ENCODE measurements at places on chromosomes 1 and 21.
A peak's percentile ranks its signal among the peaks of the same experiment; 100 is the strongest.

DNA sequence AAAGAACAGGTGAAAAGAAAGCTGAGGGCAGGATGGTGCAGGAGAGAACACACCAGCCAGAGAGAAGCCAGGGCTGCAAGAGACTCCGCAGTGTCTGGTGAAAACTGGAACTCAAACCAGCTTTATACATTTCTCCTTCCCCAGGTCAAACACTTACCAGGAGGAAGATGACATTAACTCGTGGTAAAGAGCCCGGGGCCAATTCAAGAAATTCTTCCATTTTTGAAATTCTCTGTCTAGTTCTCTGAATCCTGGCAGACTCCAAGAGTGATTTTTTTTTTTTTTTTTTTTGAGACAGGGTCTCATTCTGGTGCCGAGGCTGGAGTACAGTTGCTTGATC, 25.8 kb upstream of the SIPA1L2 start:
- no peak for DNase-seq

GRCh38 chr1:195831789-195832188, 776.5 kb downstream of the KCNT2 start:
- no peak for DNase-seq

DNA sequence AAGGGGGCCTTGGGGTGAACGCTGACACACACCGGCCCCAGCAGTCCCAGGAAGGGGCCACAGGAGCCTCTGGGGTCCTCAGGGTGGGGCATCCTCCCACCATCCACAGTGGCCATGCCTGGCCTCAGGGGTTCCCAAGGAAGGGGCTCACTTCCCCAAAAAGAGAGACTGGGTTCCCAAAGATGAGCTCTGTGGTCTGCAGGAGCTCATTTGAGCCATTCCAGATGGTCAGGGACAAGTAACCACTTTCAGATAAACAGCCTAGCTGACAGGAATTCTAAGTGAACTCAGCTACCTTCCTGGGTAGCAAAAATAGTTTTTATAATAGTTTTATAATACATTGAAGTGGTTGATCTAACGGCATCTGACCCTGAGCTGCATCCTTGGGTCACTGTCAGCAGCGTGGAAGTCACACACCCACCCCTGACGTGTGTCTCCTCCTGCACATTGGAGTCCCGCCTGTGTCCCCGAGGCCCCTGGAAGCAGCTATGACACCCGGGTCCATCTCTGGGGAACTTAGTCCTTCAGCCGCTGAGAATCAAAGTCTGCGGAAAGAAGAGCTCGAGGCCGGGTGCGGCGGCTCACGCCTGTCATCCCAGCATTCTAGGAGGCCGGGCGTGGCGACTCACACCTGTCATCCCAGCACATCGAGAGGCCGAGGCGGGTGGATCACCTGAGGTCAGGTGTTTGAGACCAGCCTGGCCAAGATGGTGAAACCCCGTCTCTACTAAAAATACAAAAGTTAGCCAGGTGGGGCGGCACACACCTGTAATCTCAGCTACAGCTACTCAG, 5.7 kb upstream of the TMEM240 start:
- DNase-seq = no peak

- DNase-seq = no peak
These were observed 41.2 kb upstream of the LBR start for GRCh38 chr1:225469051-225469450.

- DNase-seq = no peak
These were observed 44.3 kb downstream of the INAVA start for GRCh38 chr1:200938955-200939354.

DNA sequence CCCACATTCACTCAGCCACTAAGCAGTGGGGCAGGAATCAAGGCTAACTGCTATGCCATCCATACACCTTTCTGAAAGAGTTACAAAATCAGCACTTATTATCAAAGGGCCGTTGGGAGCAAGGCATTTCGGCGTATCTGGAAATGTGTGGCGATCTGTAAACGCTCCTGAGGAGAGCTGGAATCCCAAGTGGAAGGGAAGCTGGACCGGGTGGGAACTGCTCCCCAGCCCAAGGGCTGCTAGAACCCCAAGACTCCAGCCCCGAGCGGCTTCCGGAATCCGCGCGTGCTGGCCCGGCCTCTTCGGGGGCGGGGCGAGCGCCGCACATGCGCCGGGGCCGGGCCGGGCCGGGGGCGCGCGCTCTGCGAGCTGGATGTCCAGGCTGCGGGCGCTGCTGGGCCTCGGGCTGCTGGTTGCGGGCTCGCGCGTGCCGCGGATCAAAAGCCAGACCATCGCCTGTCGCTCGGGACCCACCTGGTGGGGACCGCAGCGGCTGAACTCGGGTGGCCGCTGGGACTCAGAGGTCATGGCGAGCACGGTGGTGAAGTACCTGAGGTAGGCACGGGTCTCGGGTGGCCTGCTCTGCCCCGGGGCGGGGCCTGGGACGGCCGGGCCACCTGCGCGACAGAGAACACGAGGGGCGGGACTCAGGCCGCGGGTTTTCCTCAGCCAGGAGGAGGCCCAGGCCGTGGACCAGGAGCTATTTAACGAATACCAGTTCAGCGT, at the start of gene NAXE:
Gene NAXE, plus strand, starts transcription at position 345 of the 726 bp plus-strand sequence. Its CDS starts 29 bp downstream, at position 374.
- DNase-seq = peak; percentile 70

All from pancreas (tissue), 10 donors.